ENCODE measurements at places on chromosomes 13 and 19. TPM values are rescaled to one million over a fixed set of nuclear protein-coding genes. Genes with fewer than 3 reads are reported as not detected.

The NOVA2 gene
- polyA plus RNA-seq: 3.6 TPM

GRCh38 chr13:99056381-99057014, 78.6 kb upstream of the DOCK9 start:
- no peak for DNase-seq

- DNase-seq: no peak
Observed at GRCh38 chr19:30804751-30805150, 432.6 kb downstream of the ZNF536 start.

GRCh38 chr19:6527893-6528543, 2.8 kb upstream of the TNFSF9 start:
- no peak for DNase-seq

GRCh38 chr19:3914199-3914598, 18.7 kb upstream of the NMRK2 start:
- DNase-seq: no peak

The SIGLEC5 gene
- 0.71 TPM for polyA plus RNA-seq

DNA sequence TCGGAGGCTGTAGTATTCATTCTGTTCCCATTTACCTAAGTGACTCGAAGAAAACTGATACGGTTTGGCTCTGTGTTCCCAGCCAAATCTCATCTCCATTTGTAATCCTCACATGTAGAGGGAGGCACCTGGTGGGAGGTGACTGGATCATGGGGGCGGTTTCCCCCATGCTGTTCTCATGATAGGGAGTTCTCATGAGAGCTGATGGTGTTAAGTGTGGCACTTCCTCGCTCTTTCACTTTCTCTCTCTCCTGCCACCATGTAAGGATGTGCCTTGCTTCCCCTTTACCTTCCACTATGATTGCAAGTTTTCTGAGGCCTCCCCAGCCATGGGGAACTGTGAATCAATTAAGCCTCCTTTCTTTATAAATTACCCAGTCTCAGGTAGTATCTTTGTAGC, 23.5 kb downstream of the SLAIN1 start:
- no peak for DNase-seq

The ATP1A3 gene
- polyA plus RNA-seq: 0.61 TPM

GRCh38 chr13:73142071-73142470, 83.3 kb downstream of the KLF5 start:
- no peak for DNase-seq

The UBE2L5 gene
- polyA plus RNA-seq: 0.52 TPM

- no peak for DNase-seq
Observed at GRCh38 chr19:54426291-54426931, 11.1 kb downstream of the TTYH1 start.

DNA sequence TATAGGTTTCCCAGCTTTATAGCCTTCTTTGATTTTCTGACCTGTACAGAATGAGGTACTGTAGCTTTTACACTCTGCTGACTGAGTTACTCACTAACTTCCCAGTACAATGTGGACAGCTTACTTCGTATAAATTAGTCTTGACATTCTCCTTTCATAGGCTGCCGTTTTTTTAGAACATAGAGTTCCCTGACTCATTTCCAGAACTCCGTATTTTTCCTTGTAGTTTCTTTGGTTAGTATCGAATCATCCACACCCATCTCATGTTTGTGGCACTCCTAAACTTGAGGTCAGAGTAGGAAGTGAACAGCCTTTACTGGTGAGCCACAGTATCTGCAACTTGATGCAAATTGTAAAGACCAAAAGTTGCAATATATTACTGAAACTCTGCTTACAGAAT, 303.9 kb downstream of the SLITRK5 start:
- DNase-seq: no peak

GRCh38 chr13:92804926-92805325, 421.7 kb upstream of the GPC6 start:
- DNase-seq: no peak

The TPM4 gene
- polyA plus RNA-seq: 162 TPM

DNA sequence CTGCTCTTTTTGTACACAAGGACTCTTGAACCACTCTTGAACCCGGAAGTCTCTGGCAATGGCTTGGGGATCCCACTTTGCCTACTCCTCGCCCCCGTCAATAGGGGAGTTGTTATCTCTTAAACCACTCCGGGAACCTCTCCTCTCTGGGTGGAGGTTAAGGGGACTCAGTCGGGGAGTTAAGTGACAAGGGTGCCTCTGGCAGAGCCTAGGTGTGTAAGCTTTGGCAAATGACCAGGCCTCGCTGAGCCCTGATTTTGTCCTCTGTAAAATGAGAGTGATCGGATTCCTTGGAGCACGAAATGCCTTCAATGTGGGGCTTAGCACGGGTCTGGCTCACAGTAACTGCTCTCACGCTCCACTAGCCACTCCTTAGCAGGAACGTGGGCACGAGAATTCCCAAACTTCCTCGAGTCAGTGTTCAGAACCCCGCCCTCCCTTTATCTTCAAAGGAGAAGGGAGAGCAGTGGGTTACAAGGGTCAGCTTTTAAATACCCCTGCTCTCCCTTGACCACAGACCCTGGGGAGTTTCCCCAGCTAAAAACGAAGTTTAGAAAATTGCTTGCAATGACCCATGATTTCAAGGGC, 193.3 kb downstream of the KATNAL1 start:
- DNase-seq: no peak

The RFPL4A gene
- 2.0 TPM for polyA plus RNA-seq

GRCh38 chr19:2528675-2529101, 52.8 kb downstream of the GADD45B start:
- no peak for DNase-seq

- DNase-seq: no peak
Observed at GRCh38 chr19:48836089-48837017, at the start of gene HSD17B14. Gene HSD17B14 (minus strand): TSS chr19:48836491. CDS start chr19:48836411, 80 bp downstream.

The KLF1 gene
- polyA plus RNA-seq: 0.42 TPM

DNA sequence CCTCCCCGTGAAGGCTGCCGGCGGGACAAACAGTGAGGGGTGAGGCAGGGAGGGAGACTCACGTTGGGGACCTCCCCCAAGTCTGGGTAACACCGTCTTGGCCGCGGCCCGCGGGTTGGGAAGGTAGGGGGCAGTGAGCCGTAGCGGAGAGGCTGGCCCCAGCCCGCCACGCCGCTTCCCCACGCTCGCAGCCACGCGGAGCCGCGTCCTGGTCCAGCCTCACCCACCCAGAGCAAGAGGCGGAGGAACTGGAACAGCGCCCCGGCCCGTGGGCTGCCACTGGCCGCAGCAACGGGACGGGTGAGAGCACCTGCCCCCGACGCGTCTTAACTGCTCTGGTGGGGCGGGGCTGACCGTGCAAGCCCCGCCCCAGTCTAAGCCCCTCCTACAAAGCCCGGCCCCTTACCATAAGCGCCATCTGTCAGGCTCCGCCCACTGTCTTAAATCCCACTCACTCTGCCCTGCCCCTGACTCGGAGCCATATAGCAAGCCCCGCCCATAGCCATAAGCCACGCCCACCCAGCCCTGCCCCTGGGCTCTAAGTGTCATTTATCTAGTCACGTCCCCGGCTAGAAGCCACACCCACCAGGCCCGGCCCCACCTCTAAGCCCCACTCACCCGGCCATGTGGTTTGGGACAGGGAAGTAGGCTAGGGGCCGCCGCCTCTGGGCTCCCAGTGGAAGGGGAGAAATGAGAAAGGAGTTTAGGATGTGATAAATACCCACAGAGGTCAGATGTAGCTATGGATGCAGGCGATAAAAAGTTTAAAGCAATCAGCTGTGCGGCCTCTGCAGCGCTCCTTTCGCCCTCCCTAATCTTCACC, 2.1 kb upstream of the CCL25 start:
- peak; percentile 44 for DNase-seq

DNA sequence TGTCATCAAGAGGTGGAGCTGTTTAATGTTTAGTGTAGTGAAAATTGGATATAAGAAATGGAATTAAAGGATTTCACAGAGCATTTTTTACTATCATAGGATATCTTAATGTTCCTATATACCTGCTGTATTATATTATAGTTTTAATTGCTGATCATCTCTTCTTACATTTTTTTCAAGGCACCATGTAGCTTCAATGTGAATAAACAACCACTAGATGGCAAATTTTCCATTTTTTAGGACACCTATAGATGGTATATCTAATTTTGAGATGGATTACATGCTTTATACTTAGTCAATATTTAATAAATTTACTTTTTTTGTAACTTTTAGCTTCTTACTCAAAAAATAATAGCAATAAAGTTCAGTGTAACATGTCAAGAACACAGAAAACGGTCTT, 9.0 kb upstream of the ATXN8OS start:
- no peak for DNase-seq

DNA sequence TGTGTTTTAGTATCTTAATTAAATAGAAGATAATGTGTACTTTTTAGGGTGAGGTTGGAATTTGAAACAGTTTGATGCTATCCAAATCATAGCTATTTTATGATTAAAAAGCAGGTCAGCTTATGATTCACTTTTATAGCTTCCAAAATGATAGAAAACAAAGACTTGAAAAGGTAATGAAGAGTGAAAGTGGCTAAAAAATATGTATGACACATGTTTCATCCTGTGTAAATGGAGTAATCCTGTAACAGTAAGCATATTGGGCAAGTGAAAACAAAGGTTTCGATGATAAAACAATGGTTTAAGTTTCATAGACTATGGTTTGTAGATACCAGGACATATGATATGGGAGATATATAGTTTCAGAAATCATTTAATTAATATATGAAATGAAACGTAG, 456.2 kb downstream of the PCDH20 start:
- DNase-seq: no peak

DNA sequence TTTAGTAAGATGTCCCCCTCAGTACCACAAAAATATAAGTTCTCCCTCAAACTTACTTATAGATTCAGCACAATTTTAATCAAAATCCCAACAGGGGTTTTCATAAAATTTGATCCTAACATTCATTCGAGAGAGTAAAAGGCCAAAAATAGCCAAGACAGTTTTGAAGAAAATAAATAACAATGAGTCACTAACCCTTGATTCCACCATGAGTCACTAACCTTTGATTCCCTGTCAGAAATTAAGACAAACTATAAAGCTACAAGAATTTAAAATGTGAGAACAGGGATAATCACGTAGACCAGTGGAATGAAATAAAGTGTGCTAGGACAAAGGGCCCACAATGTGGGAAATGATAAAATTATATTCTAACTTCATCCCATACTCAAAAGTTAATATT, 320.3 kb downstream of the SUCLA2 start:
- no peak for DNase-seq

- no peak for DNase-seq
Observed at GRCh38 chr13:112204346-112205327, 137.7 kb downstream of the SOX1 start.

DNA sequence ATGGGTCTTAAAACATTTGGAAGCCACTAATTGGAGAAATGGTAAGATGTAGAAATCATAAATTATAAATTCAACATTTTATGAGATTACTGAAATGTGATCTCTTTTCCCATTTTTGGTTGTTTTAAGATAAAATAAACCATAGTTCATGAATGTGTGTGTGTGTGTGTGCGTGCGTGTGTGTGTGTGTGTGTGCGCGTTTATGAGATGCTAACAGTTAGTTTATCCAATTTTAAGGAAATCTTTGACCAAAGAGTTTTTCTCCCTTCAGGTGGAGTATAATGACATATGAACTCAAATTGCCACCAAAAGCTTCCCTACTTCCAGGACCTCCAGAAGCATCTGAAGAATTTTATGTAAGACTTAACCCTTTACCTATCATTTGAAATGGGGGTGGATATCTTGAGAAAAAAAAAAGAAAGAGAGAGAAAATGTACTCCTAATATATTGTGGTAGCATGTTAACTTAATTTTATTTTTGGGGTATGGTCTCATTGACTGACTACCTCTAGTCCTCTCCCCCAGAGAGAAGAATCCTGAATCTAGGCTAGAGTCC, 98.1 kb upstream of the AKAP11 start:
- DNase-seq: no peak

- DNase-seq: no peak
Observed at GRCh38 chr19:53664760-53665159, 33.0 kb downstream of the DPRX start.

DNA sequence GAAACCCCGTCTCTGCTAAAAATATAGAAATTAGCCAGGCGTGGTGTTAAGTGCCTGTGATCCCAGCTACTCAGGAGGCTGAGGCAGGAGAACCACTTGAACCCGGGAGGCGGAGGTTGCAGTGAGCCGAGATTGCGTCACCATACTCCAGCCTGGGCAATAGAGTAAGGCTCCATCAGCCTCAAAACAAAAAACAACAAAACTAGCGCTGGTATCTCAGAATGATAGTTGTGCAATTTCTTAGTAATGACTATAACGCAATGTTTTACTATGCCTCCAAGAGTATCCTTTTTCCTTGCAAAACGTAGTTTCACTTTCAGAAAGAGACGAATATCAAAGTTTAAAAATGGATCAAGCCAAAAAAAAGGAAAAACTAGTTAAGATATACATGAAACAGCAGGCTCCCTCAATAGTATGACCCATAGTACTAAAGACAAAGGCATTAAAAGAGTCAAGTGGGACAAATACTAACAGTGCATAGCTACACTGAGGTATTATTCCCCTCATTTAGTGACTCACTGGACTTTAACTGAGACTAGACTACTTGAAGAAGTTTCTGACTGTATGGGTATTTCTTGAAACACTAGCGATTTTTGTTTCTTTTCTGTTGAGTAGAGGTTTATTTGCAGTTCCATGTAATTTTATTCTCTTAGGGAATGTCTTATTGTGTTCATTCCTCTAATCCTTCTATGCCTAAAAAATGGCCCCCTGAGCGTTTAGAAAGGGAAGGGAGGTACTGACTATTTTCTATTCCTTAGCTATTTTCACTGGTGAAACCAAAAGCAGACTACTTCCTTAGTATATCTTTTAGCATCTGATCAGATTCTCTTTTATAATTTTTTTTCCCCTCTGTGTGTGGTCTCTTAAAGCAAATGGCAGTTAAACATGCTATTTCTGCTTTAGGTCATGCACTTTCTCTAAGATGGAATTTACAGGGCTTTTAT, 10.4 kb upstream of the ITM2B start:
- DNase-seq: no peak

The LRRC8E gene
- 0.23 TPM for polyA plus RNA-seq

- no peak for DNase-seq
Observed at GRCh38 chr19:1618157-1619093, 13.2 kb upstream of the UQCR11 start.

- no peak for DNase-seq
Observed at GRCh38 chr13:43203781-43204180, 180.4 kb downstream of the DNAJC15 start.

- no peak for DNase-seq
Observed at GRCh38 chr19:14004619-14005348, 1.3 kb downstream of the RFX1 start.

DNA sequence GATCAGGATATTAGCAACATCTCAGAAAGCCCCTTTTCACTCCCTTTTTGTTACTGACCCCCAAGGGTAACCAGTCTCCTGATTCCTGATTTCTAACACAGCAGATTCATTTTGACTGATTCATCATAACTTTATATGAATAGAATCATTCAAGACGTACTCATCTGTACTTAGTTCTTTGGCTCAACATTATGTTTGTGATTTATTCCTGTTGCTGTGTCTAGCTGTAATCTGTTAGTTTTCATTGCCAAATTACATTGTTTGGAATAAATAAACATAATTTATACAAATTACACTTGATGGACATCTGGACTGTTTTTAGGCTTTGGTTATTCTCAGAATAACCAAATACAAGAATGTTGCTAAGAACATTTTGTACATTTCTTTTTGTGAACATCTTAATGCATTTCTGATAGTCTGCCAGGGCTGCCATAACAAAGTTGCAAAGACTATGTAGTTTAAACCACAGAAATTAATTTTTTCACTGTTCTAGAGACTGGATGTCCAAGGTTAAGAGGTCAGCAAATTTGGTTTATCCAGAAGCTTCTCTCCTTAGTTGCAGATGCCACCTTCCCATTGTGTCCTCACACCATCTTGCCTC, 62.8 kb upstream of the EDNRB start:
- no peak for DNase-seq

Data from forelimb muscle (tissue), 1 donor.